ENCODE measurements at places on chromosomes 3 and 15. TPM values are rescaled to one million over a fixed set of nuclear protein-coding genes. Genes with fewer than 3 reads are reported as not detected.

- H3K36me3 ChIP-seq, result peaks cover 1% of the 10 kb centered on the region
- no peak overlapping the region for H3K27ac ChIP-seq
- H3K4me1 ChIP-seq, result peaks cover 12% of the 10 kb centered on the region
- DNase-seq, result no peak
- no peak overlapping the region for H3K4me3 ChIP-seq
Measured at GRCh38 chr3:170368921-170369320, 11.4 kb downstream of the SKIL start.

- no peak overlapping the region for H3K4me3 ChIP-seq
- no peaks in the 10 kb centered on the region for H3K36me3 ChIP-seq
- H3K27ac ChIP-seq, result no peak overlapping the region
- DNase-seq, result no peak
- H3K27me3 ChIP-seq, result no peaks in the 10 kb centered on the region
Measured at GRCh38 chr3:65914032-65914739, 124.5 kb downstream of the MAGI1 start.

DNA sequence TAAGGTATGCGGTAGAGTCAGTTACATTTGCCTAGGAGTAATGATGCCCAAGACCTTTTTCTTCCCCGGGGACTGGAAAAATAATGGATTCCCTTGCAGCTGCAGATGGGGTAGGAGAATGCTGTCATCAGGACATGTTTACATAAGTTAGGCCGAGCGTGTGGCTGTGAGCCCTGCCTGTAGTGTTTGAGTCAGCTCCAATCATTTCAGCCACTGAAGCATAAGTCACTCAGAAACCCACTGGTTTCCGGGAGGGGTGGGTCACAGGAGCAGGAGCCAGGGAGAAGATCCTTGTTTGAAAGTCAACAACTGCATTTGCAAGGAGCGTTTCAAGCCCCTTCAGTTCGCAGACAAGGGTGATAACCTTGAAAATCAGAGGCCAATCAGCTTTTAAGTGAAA is 562.3 kb downstream of the MCTP2 start:
- no peaks in the 10 kb centered on the region for H3K4me1 ChIP-seq
- no peaks in the 10 kb centered on the region for H3K36me3 ChIP-seq
- no peak for DNase-seq
- H3K27ac ChIP-seq, result no peak overlapping the region

- no peaks in the 10 kb centered on the region for H3K36me3 ChIP-seq
- peaks cover 29% of the 10 kb centered on the region for H3K4me1 ChIP-seq
- no peak for DNase-seq
- H3K4me3 ChIP-seq, result no peak overlapping the region
- H3K27ac ChIP-seq, result no peak overlapping the region
Measured at GRCh38 chr3:139107424-139108252, 62.9 kb upstream of the PRR23C start.

DNA sequence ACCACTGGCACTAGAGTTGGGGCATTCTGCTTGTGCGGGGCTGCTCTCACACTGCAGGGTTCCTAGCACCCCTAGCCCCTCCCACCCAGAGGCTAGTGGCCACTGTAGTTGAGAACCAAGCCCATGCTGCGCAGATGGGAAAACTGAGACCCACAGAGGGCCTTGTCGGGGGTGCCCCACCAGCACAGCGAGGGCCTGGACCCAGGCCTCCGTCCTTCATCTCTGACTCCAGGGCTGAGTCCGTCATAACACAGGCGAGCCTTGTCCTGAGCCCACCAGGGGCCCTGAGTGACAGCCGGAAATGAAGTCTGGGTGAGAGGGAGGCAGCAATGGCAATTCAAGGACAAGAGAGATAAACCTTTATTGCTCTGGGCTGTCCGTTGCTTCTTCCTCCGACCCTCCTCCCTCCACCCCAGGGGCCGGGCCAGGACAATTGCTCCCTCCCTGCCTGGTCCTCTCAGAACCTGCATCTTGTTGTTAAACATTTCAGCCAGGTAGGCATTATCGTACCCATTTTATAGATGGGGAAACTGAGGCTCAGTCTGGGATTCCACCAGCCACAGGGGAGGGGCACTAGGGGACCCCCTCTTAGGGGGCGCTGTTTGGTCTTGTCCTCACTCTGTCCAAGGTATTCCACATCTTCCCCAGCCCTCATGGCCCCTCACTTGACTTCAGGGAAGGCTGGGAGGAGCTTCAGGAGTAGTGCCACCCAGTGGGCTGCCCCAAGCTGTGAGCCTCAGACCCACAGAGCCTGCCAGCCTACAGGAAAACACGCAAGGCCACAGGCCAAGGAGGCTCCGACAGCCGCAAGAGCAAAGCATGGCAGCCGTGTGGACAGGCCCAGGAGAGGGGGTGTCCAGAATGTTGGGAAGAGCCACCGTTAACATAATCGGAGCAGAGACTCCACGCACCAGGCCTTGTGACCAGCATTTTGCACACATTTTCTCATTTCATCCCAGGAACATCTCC is 4.4 kb upstream of the GRIP2 start:
- DNase-seq, result no peak
- no peak overlapping the region for H3K4me3 ChIP-seq

GRCh38 chr3:102304550-102304949 is 130.3 kb upstream of the ZPLD1 start:
- no peaks in the 10 kb centered on the region for H3K4me1 ChIP-seq
- DNase-seq, result no peak

DNA sequence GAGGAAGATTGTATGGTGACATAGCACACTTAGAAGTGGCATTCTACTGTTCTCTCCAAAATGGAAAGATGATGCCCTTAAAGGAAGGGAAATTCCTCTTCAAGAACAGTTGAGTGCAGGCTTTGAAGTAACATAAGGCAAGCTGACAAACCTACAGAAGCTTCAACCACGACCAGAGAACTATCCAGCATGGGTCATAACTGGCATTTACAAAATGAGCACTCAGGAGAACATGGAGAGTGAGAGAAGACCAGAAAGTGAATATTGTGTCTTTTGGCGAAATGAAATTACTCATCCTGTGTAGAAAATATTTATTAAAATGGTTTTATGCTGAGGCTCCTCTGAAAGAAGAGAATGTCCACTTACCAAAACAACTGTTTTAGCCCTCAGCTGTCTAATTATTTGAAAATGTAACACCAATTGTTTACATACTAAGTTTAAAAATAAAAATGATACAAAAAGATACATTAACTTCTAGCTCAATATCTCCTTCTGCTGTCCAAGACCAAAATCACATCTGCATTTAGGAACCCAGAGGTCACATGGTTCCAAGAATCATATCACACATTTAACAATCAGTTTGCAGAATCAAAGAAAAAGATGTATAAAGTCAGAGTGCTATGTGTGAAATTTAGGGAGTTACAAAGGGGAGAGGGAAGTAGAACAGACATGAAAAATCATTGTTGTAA is 216.9 kb downstream of the ATP8B4 start:
- DNase-seq, result no peak
- no peaks in the 10 kb centered on the region for H3K27me3 ChIP-seq
- H3K27ac ChIP-seq, result no peak overlapping the region
- no peaks in the 10 kb centered on the region for H3K4me1 ChIP-seq
- H3K36me3 ChIP-seq, result no peaks in the 10 kb centered on the region

DNA sequence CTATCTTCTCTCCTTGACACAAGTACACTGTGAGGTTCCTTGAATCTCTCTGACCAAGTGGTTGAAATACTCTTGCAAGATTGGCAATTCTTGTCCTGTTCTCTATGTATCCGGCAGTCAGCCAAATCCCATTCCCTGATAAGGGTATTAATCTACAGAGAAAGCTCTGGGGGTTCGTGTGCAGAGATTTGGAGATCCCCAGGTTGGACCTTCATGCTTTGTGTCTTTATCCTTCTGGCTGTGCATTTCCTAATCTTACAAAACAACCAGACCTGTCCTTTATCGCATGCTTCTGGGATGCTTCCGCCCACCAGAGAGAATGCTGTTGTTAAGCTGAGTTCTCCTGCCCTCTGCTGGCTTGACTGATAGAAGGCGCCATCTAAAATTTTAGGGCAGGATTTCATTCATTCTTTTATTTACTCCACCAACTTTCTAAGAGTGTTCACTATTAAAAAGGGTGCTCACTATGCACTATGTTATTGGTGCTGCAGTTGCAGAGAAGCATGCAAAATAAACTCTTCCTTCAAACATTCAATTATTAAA is 8.6 kb upstream of the SST start:
- H3K36me3 ChIP-seq, result no peaks in the 10 kb centered on the region
- no peak overlapping the region for H3K27ac ChIP-seq
- H3K4me1 ChIP-seq, result peaks cover 8% of the 10 kb centered on the region
- DNase-seq, result peak; percentile 41

GRCh38 chr3:43010638-43011037 is 31.5 kb downstream of the GASK1A start:
- no peak overlapping the region for H3K27ac ChIP-seq
- DNase-seq, result no peak
- H3K4me1 ChIP-seq, result no peaks in the 10 kb centered on the region
- H3K36me3 ChIP-seq, result no peaks in the 10 kb centered on the region
- H3K4me3 ChIP-seq, result no peak overlapping the region

DNA sequence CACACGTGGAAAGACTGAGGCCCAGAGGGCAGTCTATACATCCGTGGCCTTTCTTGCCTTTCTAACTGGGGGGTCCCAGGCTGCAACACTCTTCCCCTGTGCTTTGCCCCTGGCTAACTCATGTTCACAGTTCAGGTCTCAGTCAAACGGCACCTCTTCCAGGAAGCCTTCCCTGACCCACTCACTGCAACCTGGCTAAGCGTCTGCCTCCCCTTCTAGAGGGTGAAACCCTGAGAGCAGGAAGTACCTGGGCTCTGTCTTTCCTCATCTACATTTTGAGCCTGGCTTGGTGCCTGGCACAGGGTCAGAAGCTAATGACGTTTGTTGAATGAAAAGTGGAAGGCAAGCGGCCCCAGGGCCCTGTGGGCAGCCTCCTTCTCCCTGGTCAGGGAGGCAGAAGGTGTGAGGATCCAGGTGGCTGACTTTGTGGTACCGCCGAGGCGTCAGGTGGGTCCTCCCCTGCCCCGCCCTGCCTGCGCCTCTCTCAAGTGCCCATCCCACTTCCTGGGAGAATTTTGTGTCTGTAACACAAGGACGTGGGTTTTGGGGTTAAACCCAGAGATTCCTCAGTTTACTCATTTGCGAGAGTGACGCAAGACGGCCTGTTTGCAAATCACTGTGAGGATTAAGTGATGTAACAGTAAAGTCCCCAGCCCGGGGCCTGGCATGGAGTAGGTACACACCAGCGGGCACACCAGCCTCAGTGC is 32.1 kb downstream of the DNASE1L3 start:
- DNase-seq, result no peak
- H3K4me1 ChIP-seq, result peaks cover 100% of the 10 kb centered on the region
- no peak overlapping the region for H3K27ac ChIP-seq
- H3K36me3 ChIP-seq, result no peaks in the 10 kb centered on the region
- H3K4me3 ChIP-seq, result no peak overlapping the region
- H3K27me3 ChIP-seq, result no peaks in the 10 kb centered on the region

DNA sequence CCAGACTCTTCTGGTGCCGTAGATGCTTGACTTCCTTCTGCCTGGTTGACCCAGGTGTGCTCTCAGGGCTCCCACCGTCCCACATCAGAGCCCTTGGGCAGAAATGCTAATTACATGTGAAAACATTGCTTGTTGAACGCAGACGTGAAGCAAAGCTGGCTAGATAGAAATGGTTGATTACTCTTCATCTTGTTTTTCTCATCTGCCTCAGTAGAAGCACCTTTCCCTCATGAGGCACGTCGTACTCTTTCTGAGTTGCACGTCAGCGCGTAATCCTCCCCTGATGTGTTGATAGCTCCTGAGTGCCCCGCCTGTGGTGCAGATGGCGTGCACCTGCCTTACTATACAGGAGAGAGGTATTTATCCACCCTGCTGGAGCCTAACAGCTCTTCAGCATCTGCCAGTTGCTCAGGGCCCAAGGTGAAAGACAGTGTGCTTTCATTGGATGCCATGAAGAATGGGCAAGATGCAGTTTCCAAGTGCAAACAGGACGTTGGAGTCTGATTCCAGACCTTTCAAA is 18.1 kb downstream of the MAP6D1 start:
- H3K4me1 ChIP-seq, result no peaks in the 10 kb centered on the region
- no peak overlapping the region for H3K4me3 ChIP-seq
- peaks cover 38% of the 10 kb centered on the region for H3K36me3 ChIP-seq
- no peaks in the 10 kb centered on the region for H3K27me3 ChIP-seq
- H3K27ac ChIP-seq, result no peak overlapping the region

DNA sequence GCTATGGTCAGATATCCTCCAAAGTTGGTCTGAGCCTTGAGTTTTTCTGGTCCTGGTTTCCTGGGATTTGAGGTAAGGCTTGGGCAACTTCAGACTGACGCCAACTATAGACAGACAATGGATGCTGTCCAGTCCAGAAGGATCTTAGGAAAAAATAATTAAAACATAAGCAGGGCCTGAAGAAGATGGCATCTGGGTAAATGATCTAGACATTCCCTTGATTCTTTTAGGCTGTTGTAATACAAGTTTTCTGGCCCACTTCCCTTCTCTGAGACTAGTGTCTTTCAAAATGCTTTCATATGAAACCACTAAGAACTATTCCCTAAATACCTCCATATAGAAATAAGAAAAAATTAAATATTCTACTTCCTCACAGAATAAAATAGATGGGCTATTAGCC is 47.7 kb upstream of the PLXND1 start:
- no peaks in the 10 kb centered on the region for H3K27me3 ChIP-seq
- peak overlapping the region; percentile 63 for H3K4me3 ChIP-seq
- peak overlapping the region; percentile 25 for H3K27ac ChIP-seq
- no peak for DNase-seq
- H3K4me1 ChIP-seq, result peaks cover 79% of the 10 kb centered on the region

- no peaks in the 10 kb centered on the region for H3K36me3 ChIP-seq
- H3K27ac ChIP-seq, result no peak overlapping the region
- H3K4me1 ChIP-seq, result no peaks in the 10 kb centered on the region
Measured at GRCh38 chr15:33516563-33516962, 205.8 kb downstream of the RYR3 start.

- DNase-seq, result no peak
- H3K27ac ChIP-seq, result no peak overlapping the region
- H3K4me3 ChIP-seq, result no peak overlapping the region
- H3K36me3 ChIP-seq, result no peaks in the 10 kb centered on the region
- no peaks in the 10 kb centered on the region for H3K27me3 ChIP-seq
Measured at GRCh38 chr3:20564966-20565365, 379.0 kb upstream of the SGO1 start.

DNA sequence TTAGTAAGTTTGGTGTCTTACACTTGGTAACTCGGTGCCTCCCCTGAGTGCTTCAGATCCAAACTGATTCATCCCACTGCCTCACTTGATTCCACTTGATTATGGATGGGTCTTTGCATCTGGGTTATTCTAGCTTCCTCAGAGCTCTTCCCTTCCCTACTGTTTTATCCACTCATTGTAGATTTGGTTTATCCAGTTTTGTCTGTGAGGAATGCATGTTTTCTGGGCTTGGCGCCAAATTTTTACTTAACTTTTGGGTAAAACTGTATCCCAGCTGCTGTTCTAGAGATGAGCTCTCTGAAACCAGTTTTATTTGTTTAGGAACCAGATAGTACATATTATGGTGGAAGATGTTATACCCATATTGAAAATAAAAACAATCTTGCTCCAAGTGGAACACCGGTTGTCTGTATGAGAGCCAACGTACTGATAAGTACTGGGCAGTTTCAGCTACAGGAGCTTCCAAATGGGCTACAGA is 20.9 kb downstream of the RAD54L2 start:
- no peak overlapping the region for H3K4me3 ChIP-seq
- H3K36me3 ChIP-seq, result peaks cover 3% of the 10 kb centered on the region
- H3K4me1 ChIP-seq, result peaks cover 17% of the 10 kb centered on the region
- no peaks in the 10 kb centered on the region for H3K27me3 ChIP-seq
- no peak overlapping the region for H3K27ac ChIP-seq

GRCh38 chr3:24952388-24952787 is 457.7 kb upstream of the THRB start:
- H3K4me3 ChIP-seq, result no peak overlapping the region
- no peaks in the 10 kb centered on the region for H3K27me3 ChIP-seq
- no peak overlapping the region for H3K27ac ChIP-seq

The B3GALNT1 gene
- polyA plus RNA-seq, result not detected

The CCR1 gene
- not detected for polyA plus RNA-seq

The CYP8B1 gene
- 2.8 TPM for polyA plus RNA-seq

The PRRT3 gene
- polyA plus RNA-seq, result 0.22 TPM

The FBLN2 gene
- polyA plus RNA-seq, result 0.04 TPM

The TF gene
- polyA plus RNA-seq, result 11,821 TPM
